NCI-H2029 (cell line): ENCODE measurements at places on chromosomes 5 and 9.

- peak; percentile 12 for DNase-seq
Observed at GRCh38 chr9:119273984-119274665, 95.1 kb downstream of the BRINP1 start.

DNA sequence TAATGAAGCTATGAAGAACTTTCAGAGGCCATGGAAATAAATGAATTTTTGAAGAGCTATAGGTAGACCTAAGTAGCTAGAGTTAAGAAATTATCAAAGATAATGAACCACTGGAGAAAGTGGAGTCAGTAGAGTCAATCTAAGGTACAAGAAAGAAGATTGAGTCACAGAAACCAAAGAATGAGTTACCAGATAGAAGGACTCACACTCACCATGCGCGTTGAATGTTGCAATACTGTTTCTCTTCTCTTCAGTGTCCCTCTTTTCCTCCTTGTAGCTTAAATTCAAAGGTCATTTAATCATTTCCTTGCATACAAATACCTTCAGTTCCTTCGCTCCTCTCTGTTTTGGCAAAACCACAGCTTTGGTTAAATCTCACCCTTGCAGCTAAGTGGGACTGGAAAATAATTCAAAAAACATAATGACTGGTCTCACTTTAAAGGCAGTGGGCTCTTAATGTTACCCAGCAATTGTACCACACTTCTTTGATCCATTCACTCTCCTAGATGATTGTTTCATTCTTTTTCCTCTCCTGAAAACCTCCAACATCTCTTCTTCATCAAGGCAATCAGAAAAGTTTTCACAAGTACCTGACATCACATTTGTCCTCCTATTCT is 58.3 kb downstream of the NIPBL start:
- DNase-seq, result no peak

- DNase-seq, result no peak
Observed at GRCh38 chr5:84287951-84288350, 96.7 kb downstream of the EDIL3 start.

DNA sequence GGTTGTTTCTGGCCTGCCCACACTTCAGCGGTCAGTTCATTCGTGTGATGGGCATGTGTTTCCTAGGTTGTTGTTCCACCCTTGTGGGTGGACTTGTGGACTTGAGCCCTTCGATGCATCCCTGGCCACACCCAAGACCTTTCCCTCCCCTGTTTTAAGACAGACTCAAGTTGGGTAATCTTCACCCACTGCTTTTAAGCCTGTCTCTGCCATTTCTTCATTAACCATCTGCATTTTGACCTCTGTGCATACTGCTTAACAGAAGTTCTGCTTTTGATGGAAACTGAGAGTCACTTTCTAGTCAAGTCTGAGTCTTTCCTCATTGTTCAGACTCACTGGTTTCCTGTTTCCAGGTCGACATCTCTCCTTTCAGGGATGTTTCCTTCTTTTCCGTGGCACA is 233.7 kb downstream of the ARHGEF28 start:
- DNase-seq, result no peak

DNA sequence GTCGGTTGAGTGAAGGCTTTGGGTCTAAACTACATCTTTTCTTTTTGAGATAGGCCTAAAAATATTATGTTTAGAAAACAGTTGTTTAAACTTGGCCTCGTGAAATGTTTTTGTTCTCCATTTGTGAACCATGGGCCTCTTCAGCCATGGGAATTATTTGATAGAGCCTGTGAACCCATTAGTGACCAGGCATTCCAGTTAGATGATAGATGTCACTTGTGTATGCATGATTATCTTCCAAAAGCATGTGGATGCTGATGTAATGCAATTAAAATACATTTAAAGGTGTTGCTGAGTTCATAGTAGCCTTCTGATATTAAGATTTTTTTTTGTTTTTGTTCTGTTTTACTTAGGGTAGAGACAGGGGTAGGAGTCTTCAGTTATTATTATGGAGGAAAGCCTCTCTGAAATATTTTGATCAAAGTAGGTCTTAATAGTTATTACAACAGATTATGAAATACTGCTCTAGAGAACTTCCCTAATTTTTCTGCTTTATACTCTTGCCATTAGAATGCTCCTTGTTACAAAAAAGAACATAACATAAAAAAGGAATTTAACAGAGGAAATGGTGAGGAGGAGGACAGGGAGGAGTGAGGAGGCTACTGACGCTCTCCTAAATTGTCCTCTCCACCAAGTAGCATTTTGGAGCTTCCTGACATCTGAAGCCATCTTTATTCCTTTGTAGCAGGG is 32.9 kb downstream of the CPEB4 start:
- no peak for DNase-seq

GRCh38 chr9:134758949-134759607 is 117.5 kb downstream of the COL5A1 start:
- no peak for DNase-seq

DNA sequence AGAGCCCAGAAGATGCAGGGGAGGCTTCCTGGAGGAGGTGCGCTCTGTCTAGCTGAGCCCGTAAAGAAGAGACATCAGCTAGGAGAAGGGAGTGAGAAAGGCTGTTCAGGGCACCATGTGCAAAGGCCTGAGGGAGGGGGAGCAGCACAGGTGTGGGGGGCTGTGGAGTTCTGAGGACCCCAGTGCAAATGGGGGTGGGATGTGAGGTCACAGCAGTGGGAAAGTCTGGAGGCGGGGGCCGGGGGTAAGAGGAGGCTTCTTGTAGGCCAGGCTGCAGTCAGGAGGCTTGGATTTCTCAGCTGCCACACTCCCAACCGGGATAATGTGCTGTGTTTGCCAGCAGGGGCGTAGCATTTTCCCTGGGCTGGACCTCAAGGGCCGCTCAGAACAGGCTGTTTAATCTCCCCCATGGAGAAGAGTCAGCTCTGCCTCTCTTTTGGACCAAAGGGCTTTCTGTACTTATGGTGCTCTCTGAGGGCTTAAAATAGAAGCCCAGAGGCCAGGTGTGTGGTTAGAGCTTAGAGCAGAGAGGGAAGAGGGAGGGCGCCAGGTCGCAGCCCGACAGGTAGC is 5.7 kb downstream of the NEURL1B start:
- peak; percentile 87 for DNase-seq

- DNase-seq, result no peak
Observed at GRCh38 chr5:122972877-122973276, 63.6 kb downstream of the PPIC start.

- no peak for DNase-seq
Observed at GRCh38 chr9:137506702-137507171, 43.5 kb downstream of the PNPLA7 start.

GRCh38 chr9:131923766-131924165 is 155.9 kb downstream of the MED27 start:
- no peak for DNase-seq

DNA sequence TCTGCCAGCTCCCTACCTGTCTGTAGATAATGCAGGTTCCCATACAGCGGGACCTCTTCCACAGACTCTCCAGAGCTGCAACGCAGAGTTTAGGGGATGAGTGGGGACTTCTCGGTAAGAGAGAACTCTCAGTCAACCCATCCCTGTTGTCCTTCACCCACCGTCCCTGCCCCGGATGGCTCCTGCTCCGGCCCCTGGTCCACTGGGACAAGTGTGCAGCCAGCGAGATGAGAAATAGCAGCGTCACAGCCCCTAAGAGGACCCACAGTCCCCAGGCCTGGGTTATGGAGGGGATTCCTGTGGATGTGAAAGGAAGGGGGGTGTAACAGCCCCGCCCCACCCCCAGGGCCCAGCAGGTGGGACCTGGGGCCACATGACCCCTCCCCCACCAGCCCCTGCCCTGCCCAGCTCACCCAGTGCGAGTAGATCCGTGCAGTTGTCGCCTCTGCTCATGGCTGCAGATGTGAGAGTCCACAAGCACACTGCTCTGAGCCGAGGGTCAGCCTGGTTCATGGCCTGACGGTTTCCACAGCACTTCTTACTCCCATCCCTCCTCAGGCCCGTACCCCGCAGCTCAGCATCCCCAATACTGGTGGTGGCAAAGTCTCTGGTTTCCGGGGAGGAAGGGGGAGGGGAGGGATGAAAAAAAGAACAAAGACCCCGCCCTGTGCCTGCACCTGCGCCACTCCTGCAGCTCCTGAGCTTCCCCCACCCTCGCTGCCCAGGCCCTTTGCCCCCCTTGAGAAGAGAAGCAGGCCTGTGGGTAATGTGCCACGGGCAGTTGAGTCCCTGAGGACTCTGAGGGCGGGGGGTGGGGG is at the start of gene SIT1:
Gene SIT1, minus strand, starts transcription at position 591 of the 818 bp plus-strand sequence. Its CDS starts 78 bp downstream, at position 513.
- no peak for DNase-seq

- DNase-seq, result no peak
Observed at GRCh38 chr5:41682641-41683040, 172.2 kb upstream of the PLCXD3 start.

- DNase-seq, result no peak
Observed at GRCh38 chr9:134059661-134060395, 8.0 kb downstream of the BRD3 start.

DNA sequence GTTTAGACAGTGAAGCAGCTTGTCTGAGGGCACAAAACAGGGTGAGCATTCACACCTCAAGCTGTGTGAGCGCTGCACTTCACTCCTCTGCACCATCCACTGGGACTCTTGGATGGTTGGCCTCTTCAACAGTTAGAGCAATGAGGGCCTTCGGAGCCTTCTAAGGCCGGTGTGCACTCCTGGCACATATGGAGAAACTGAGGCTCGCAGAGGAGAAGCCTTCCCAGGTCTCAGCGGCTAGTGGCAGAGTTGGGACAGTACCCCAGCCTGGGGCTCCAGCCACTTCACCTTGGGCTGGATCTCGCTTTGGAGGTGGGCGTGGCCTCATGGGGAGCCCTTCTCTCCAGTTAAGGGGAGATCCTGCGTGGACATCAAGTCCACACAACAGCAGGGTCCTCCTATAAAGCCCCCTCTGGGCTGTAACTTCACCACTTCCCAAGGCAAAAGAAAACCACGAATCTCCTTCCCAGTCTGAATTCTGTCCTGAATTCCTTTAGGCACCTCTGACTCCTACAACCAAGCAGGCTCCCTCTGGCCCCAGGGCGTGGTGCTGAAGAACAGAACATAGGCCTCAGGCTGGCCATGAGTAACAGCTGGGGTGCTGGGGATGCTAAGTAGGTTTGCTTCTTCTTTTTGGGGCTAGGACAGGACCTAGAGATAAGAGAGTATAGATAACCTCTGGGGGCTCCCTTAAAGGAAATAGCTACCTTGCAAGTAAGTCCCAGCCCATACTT is 30.5 kb upstream of the CSF1R start:
- no peak for DNase-seq

DNA sequence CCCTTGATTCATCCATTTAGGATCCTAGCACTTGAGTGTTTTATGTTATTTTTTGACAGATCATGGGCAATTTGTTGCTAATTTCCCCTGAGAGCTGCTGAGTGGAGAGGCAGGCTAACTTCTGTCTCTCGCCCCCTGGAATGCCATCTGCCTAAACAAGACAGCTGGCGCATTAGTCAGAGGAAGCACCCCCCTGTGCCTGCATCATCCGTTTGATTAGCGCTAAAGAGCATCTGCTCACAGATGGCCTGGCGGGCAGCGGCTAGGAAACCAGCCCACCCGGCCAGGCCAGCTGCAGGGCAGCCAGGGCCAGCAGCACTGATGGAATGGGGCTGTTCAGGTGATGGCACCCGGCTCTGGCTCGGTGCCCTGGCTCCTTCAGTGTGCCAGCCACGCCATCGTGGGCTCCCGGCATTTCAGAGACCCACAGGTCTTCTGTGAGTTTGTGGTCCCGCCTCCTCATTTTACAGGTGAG is 22.9 kb upstream of the ASS1 start:
- DNase-seq, result no peak

DNA sequence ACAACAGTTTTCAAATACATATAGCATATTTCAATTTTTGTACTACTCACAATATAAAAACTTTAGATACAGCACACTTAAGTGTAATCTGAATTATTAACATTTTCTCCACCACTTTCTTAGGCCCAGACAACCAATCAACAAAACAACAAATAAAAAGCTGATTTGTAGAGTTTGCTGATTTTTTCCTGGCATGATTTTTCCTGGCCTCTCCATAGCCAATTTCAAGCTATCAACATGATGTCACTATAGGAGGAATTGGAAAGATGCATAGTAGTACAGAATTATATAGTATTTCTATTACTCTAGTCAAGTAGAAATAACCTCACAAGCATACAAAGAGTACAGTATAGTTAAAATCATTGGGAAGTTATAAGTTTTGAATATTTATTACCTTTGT is 35.1 kb upstream of the ADAMTS19 start:
- no peak for DNase-seq

DNA sequence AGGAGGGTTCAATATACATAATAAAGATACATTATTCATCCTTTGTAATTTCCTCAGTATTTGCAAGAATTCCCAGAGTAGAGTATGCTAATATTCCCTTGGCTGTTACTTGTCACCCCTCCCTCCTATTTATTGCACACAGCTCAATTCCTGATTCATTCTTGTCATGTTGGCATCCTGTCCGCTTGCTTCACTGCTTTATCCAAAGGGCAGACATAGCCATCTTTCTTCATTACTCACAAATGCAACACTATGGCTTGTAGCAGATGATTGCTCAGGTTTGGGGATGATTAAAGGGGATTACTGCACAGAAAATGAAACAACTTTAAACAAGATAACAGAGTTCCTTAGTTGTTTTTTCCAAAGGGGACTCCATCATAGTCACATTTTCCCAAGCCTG is 1.2 kb upstream of the IL33 start:
- DNase-seq, result no peak

DNA sequence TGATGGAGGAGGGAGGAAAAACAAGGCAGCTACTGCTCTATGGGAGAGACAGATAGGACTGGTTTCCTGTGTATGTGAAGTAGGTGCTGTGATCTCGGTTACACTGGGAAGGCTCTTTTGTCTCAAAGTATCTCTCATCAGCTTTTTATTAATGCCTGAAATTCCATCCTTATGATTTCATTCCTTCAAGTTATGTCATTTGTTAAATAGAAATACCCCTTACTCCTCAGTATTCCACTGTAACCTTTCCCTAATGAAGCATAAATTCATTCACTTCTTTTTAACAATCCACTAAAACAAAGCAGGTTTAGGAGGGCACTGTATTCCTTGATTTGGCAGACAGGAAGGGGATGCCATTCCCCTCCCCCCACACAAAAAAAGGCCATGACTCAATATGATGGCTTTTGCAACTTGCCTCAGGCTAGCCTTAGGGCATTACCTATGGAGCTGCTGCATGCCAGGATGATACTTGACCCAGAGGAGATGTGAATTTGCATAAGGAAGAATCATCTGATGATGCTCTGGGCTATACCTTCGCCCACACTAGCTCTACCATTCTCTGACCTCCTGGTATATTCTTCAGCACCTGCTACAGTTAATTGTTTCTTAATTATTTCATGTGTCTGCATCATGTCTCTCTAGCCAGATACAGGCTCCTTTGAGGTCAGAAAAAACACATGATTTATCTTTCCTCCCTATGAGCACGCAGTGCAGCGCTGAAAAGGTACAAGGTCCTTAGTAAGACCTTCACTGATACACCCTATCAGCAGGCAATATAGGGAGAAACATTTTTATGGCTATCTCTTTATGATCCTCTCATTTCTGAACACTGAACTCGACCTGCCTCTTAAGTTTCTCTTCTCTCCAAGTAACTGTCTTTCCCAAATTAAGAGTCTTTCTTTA is 26.3 kb downstream of the NR3C1 start:
- DNase-seq, result no peak

DNA sequence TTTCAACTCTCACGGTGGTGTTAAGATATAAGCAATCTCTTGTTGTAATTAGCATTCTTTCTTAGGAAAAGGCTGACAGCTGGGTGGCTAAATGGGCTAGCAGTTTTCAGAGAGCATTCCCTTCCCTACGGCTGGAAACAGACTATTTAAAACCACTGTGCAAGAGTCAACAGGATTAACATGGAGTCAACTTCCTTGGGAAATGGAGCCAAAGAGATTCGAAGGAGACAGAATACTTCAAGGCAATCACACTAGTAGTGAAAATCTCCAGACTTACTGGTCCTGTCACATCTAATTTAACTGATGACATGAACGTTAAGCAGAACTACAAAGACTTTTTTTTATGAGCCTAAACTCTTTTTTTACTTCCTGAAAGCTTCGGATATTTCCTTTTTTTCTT is 453.3 kb upstream of the ITGA1 start:
- DNase-seq, result no peak
